Neural crest cell (in vitro differentiated cells): ENCODE measurements at places on chromosomes 3 and 15. TPM values are rescaled to one million over a fixed set of nuclear protein-coding genes. Genes with fewer than 3 reads are reported as not detected.

The GOLGA6A gene
- not detected in 2 replicates for total RNA-seq

The STRA6 gene
- 138 and 146 TPM in 2 replicates for total RNA-seq

The IGSF10 gene
- not detected in 2 replicates for total RNA-seq

The LDHAL6B gene
- not detected in 2 replicates for total RNA-seq

The CMTM6 gene
- total RNA-seq = 32.6 and 33.7 TPM in 2 replicates

The MST1R gene
- total RNA-seq = 1.4 and 2.6 TPM in 2 replicates

The CELF6 gene
- 1.1 and 1.3 TPM in 2 replicates for total RNA-seq

The FAM3D gene
- 0.35 TPM in 1 of 2 replicates, not detected in the other for total RNA-seq

The CCDC50 gene
- total RNA-seq = 48.2 and 48.4 TPM in 2 replicates

The KNG1 gene
- not detected in 2 replicates for total RNA-seq

The SLC30A4 gene
- 2.7 TPM in 2 replicates for total RNA-seq

The LRRN1 gene
- 77.6 and 85.2 TPM in 2 replicates for total RNA-seq

The FANCD2OS gene
- not detected in 2 replicates for total RNA-seq

The C3orf52 gene
- 21.5 and 22.5 TPM in 2 replicates for total RNA-seq

The ITPKA gene
- total RNA-seq = 1.3 and 1.5 TPM in 2 replicates

The CIDEC gene
- total RNA-seq = not detected in 2 replicates
